ENCODE measurements at places on chromosomes 6 and 20.

DNA sequence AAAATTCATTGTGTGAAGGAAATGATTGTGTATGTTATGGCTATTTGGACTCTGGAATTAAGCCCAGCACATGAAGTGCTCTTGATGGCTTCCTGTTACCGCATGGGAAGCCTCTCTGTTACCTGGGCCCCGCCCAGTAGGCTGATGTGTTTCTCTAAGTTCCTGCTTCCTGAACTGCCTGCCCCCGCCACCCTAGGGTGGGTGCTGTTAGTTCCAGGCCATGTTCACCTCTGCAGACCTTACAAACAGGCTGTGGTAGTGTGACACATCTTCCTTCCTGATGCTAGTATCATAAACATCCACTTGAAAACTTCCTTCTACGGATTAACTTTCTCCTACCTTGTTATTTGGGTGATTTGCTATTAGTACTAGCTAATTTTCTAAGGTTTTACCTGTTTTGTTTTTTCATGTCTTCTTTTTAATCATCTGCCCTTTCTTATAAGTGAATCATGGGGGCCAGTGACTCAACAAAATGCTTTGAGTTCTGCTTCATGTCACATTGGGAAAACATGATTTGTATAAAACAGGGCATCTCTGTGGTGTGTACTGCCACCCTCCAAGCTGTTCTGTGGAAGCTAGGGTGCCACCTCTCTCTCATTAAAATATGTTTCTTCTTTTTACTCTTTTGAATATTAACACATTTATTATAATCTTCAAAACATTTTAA, 40.6 kb downstream of the SH3BGRL2 start:
- DNase-seq: peak; percentile 38

DNA sequence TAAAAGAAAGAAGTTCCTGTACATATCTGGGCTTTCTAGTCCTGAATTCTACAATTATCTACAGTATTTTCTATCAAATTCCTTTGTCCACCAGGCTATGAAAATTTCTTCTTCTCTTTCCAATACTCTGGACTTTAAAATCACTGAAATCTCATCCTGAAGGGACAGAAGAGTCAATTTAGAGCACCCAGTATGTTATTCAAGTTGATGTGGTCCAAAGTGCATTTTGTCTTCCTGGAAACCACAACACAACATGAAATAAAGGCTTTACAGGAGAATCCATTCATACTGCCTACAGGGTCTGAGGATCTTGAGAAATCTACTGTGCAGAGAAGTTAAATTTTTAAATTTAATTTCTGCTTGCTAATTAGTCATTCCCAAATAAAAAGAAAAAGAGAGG, 94.9 kb upstream of the ADGRF1 start:
- DNase-seq: no peak

DNA sequence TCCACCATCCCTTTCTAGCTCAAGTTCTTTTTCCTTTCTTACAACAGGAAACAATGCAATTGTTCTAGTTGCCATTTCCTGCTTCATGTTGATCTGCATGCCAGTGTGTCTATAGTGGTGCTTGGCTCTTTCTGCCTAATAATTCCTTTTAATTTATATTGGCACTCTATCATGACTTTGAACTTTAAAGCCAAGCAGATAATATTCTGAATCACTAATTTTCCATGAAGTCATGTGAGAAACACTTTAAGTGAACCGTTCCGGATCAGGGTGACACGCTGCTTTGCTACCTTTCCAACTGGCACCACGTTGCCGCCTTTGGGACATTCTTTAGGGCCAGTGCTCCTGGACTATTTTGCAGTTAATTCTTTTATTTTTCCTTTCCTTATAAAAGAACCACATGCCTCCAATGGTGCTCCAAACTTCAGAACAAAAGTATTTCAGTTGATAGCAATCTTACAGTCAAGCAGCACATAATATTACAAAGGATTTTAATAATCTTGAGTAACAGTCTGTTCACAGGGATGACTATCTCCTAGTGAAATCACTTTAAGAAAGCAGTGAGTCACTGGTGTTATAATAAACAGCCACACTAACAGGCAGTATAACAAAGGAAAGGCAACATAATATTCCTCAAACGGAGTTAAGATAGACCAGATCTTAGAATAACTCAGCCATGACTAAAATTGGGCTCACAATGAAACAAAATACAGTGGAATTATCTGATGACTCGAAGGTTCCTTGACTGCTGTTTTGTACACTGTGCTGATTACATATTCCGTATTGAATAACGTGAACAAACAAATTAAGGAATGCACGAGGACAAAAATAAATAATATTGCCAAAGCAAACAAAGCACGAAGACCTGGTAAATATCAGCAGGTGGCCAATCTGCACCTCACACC, 19.0 kb upstream of the BLOC1S5 start:
- no peak for DNase-seq

DNA sequence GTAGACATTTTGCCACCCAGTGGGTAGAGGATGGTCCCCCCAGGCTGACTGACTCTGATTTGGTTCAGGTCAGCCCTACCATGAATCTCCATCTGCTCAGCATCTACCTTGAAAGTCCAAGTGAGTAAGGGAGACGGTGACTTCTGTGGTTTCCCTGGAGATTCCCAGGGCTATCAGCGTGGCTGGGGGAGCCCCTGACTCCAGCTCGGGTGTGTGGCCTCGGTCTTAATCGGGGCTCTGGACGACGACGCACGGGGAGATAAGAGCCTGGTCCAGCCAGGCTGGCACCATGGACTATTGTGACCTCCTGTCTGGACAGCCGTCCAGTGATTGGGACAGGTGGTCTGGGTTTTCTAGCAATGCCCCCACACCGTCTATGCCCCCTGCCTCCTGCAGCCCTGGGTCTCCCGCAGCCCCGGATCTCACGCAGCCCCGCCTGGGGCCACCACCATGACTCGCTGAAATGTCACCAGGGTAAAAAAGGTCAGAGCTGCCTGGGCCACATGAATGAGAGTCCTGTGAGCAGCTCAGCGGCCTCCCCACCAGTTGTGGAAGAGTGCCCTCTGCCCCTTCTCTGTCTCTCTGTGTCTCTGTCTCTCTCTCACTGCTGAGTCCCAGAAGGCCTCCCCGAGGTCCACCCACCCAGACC, 47.1 kb upstream of the GATA5 start:
- no peak for DNase-seq

DNA sequence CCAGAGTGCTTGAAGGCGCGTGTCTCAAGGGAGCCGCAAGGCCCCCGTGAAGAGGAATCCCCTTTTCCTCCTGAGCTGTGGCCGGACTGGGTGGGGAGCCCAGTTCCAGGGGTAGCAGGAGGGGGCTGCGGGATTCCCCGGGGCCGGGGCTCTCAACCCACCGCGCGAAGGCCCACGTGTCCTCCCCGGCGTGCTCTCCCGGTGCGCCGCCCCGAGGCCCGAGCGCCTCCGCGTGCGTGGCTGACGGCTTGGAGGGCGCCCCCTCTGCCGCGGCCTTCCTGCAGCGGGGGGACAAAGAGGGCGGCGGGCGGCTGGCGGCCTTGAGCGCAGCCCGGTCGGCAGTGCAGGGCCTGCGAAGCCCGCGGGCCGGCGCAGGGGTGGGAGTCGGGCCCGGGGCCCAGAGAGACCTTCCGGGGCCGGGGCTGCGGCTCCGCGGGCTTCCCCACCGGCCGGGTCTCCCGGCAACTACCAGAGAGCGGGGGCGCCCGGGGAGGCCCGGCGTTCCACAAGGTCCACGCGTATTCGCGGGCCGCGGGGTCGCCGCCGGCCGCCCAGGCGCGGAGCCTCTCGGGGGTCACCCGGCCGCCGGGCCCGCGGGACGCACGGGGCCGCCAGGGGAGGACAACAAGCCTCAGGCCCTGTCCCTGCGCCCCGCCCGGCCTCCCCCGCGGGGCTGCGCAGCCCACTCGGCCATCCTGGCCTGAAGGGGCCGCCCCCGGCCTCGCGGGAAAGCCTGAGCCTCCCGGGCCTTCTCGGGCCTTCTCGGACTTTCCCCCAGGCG, at the start of gene FAM217A:
FAM217A (minus strand) TSS at position 447 of the 781 bp plus-strand sequence. CDS start 1,723 bp downstream, outside the sequence.
- DNase-seq: no peak
